NCI-H526 (cell line): ENCODE measurements at places on chromosomes 2 and 18.
A peak's percentile ranks its signal among the peaks of the same experiment; 100 is the strongest.

- peak; percentile 48 for DNase-seq
These were observed 259.4 kb downstream of the ANAPC1 start for GRCh38 chr2:111624411-111625156.

DNA sequence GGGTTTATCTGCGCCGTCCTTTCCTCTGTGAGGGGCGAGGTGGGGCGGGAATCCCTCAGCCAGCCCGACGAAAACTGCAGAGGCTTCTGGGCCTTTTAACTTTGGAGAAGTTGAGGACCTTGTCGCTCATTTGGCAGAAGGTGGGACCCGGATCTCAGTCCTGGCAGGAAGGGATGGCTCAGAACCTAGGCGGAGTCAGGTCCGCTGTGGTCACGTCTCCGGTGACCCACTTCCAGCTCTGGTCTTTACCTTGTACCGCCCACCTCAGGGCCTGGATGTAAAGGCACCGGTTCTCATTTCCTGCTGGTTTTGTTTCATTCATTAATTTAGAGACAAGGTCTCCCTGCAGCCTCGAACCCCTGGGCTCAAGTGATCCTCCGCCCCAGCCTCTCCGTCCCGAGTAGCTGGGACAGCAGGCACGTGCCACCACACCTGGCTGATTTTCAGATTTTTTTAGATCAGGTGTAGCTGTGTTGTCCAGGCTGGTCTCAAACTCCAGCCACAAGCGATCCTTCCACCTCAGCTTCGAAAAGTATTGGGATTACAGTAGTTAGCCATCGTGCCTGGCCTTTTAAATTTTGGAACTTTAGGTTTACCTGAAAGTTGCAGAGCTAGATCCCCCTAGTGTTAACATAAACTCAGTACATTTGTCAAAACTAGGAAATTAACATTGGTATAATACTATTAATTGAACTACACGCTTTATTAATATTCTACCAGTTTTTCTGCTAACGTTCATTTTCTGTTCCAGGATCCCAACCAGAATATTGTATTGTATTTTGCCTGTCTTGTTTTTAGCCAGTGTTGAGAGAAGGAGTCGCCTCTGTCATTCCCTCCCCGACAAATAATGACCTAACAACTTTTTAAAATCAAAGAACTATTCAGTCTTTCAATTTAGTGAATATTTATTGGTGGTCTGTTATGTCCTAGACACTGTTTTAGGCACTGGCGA, 852 bp downstream of the POLI start:
- peak; percentile 48 for DNase-seq

GRCh38 chr2:114488841-114489530, 46.5 kb downstream of the DPP10 start:
- no peak for DNase-seq

GRCh38 chr18:56580026-56580425, 58.4 kb downstream of the TXNL1 start:
- no peak for DNase-seq

GRCh38 chr2:189782221-189782671, 1.9 kb downstream of the ORMDL1 start:
- no peak for DNase-seq

DNA sequence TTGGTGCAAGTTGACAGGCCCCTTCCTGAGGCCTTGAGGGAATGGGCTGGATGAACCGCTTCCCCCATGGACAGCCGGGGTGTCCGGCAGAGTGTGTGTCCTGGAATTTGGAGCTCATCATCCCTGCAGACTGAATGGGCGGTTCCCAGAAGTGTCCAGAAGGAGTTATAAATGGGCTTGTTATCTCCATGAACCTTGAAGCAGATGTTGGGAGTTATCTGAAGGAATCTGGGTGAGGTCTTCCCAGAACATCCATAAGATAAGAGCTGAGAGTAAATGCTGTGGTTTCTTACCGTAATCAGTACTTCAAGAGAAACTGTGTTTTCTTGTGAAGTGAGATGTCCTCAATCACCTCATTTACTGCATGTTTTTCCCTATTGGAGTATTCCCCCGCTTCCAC, 21.1 kb downstream of the PLB1 start:
- DNase-seq = no peak

GRCh38 chr2:135004005-135004746, 43.1 kb downstream of the MAP3K19 start:
- DNase-seq = peak; percentile 53
